Chondrocyte (in vitro differentiated cells): ENCODE measurements at places on chromosomes 4 and X. TPM values are rescaled to one million over a fixed set of nuclear protein-coding genes. Genes with fewer than 3 reads are reported as not detected.
A peak's percentile ranks its signal among the peaks of the same experiment; 100 is the strongest.

- H3K4me1 ChIP-seq = peaks cover 13% of the 10 kb centered on the region
- H3K4me3 ChIP-seq = no peak overlapping the region
- DNase-seq = no peak
Measured at GRCh38 chrX:16635596-16635995, 14.4 kb upstream of the S100G start.

- no peaks in the 10 kb centered on the region for H3K27me3 ChIP-seq
- peaks cover 28% of the 10 kb centered on the region for H3K4me1 ChIP-seq
- H3K27ac ChIP-seq = no peak overlapping the region
- DNase-seq = no peak
- H3K36me3 ChIP-seq = peaks cover 25% of the 10 kb centered on the region
Measured at GRCh38 chr4:158829254-158829653, 60.4 kb downstream of the FNIP2 start.

DNA sequence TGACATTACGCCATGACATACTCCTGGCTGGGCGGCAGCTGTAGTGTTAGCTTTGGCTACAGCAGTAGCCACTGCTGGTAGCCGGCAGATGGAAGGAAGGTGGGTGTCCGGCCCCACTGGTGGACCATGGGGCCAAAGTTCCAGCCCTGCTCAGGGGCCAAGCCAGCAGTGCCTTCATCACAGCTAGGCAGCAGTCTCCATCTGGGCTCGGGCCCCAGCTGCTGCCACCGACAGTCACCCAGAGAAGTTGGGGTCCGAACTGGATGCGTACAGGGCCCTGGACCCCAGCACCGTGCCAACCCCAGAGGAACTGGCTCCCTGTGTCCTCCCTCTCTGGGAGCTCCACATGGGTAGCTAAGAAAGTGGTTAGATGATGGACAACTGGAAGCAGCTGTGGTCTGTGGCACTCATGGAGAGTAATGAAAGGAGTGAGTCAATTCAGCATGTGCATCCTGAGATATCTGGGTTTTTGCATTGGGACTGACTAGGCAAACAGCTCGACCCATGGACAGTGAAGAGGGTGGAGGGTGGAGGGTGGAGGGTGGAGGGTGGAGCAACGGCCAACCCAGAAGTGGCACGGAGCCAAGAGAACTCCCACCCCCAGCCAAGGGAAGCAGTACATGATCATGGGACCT, 366.6 kb upstream of the GRIA3 start:
- no peaks in the 10 kb centered on the region for H3K4me1 ChIP-seq
- DNase-seq = peak; percentile 61
- no peak overlapping the region for H3K27ac ChIP-seq
- H3K36me3 ChIP-seq = peaks cover 3% of the 10 kb centered on the region
- H3K27me3 ChIP-seq = no peaks in the 10 kb centered on the region

DNA sequence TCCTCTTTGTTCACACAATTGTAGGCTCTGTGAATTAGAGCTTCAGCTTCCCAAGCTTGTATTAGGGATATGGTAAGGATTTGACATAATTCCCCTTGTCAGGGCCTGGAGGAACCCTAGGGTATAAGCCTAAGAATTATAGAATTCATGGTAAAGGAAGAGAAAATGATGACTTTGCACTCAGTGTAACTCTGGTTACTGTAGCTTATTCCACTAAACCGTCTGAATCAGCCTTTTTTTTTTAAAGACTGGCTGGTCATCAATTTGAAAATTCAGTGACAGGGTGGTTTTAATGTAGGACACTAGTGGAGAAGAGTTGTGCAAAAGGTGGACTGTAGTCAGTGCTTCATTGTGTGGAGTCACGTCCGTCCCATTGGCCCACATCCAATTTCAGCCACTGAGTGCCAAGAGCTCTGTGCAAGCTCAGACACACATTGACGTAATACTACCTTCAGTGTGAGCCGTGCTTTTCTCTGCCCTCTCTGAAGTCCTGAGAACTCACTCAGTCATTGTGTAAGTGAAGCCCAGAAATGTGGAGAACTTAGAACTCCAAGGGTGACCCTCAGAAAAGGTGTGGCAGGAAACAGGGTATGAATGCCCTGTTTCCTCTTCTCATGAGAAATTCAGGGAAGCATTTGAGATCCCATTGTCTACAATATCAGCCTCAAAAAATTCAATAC, 449.8 kb downstream of the C4orf33 start:
- DNase-seq = no peak
- peaks cover 11% of the 10 kb centered on the region for H3K4me1 ChIP-seq

GRCh38 chr4:145498430-145498829, 16.8 kb downstream of the SMAD1 start:
- H3K4me1 ChIP-seq = peaks cover 27% of the 10 kb centered on the region
- H3K4me3 ChIP-seq = no peak overlapping the region
- DNase-seq = no peak
- H3K27me3 ChIP-seq = no peaks in the 10 kb centered on the region
- no peak overlapping the region for H3K27ac ChIP-seq

DNA sequence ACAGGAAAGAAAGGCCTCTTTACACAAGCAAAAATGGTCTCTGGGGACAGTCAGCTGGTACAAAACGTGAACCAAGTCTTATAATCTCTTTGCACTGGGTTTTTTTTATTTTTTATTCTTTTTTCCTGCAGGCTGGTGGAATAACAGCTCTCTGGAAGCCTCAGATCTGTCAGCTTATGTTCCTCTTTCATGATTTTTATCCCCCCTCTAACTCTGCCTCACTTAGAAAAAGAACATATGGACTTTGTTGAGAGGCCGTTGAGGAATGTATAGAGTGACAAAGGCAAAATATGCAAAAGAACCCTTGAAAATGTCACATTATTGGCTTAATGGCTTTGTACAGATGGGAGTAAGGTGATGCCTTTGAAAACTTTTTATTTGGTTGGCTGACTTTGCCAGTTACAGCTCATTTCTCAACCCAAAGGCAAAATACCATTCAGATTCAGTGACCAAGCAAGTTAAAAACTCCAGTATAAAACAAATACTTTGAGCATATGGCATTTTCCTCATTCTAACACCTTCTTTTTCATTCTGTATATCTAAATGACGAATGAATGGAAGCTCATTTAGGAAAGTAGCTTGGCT, 111.1 kb downstream of the RNF150 start:
- no peak overlapping the region for H3K4me3 ChIP-seq
- no peak for DNase-seq
- peaks cover 36% of the 10 kb centered on the region for H3K4me1 ChIP-seq

DNA sequence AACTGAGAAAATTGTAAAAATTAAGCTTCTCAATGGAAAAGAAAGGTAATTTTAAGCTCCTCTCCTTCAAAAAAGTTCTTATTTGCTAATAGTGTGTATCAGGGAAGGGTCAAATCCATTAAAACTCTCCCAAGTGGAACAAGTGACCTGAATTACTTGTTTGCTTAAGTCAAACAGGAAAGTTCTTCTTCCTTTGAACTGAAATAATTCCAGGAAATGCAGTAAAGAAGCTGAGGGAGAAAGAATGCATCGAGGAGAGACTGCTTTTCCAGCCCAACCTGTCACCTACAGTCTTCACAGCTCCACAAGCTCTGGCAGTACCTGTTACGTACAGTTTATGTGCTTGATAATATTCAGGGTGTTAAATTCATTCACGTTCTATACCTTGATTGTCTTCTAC, 131.1 kb downstream of the KLHL8 start:
- no peak overlapping the region for H3K27ac ChIP-seq
- no peak overlapping the region for H3K4me3 ChIP-seq
- H3K27me3 ChIP-seq = no peaks in the 10 kb centered on the region
- H3K4me1 ChIP-seq = peaks cover 35% of the 10 kb centered on the region

Gene PTTG2
- 0.45 TPM in 1 of 3 replicates, not detected in the others for total RNA-seq

Gene MAGEA2B
- not detected in 3 replicates for total RNA-seq

Gene PRKG2
- total RNA-seq = not detected in 3 replicates

Gene CCNA2
- 8.2 to 10.3 TPM (median 9.3 TPM) in 3 replicates for total RNA-seq

Gene VSIG1
- not detected in 3 replicates for total RNA-seq

Gene WDFY3
- 59.5 to 80.1 TPM (median 61.9 TPM) in 3 replicates for total RNA-seq

Gene CXorf65
- not detected in 3 replicates for total RNA-seq

Gene FAM236C
- total RNA-seq = not detected in 3 replicates

Gene OTC
- not detected in 3 replicates for total RNA-seq

Gene PALLD
- total RNA-seq = 886 to 1,317 TPM (median 900 TPM) in 3 replicates

Gene BEND2
- not detected in 3 replicates for total RNA-seq
